ENCODE measurements at places on chromosomes 5 and 9.

DNA sequence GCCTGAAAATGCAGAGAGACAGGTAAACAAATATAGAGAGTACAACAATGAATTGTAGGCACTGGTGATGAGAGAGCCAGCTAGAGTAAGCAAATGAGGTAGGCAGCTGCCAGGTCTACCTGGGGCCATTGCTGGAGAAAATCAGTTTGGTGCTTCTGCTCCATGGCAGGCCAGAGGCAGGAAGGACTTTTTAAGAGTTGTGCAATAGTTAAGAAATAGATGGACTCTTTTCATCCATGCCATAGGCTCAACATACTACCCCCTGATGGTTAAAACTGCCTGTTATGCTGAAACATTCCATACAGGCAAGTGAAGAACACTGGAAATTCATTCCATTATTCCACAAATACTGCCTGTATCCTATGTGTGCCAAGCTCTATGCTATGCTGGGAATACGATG is 86.5 kb upstream of the CCDC112 start:
- no peaks in the 10 kb centered on the region for H3K27me3 ChIP-seq
- H3K27ac ChIP-seq = no peak overlapping the region
- no peak for DNase-seq

- H3K4me1 ChIP-seq = no peaks in the 10 kb centered on the region
- H3K27me3 ChIP-seq = no peaks in the 10 kb centered on the region
- no peaks in the 10 kb centered on the region for H3K36me3 ChIP-seq
Measured at GRCh38 chr9:228929-229695, 14.4 kb downstream of the DOCK8 start.

- H3K27ac ChIP-seq = no peak overlapping the region
- no peaks in the 10 kb centered on the region for H3K27me3 ChIP-seq
- no peak overlapping the region for H3K4me3 ChIP-seq
Measured at GRCh38 chr5:88507261-88507660, 238.6 kb upstream of the TMEM161B start.

GRCh38 chr9:95176755-95177319 is 140.7 kb downstream of the FANCC start:
- H3K36me3 ChIP-seq = no peaks in the 10 kb centered on the region
- H3K4me3 ChIP-seq = no peak overlapping the region
- DNase-seq = no peak
- H3K27ac ChIP-seq = no peak overlapping the region
- no peaks in the 10 kb centered on the region for H3K4me1 ChIP-seq
- no peaks in the 10 kb centered on the region for H3K27me3 ChIP-seq

DNA sequence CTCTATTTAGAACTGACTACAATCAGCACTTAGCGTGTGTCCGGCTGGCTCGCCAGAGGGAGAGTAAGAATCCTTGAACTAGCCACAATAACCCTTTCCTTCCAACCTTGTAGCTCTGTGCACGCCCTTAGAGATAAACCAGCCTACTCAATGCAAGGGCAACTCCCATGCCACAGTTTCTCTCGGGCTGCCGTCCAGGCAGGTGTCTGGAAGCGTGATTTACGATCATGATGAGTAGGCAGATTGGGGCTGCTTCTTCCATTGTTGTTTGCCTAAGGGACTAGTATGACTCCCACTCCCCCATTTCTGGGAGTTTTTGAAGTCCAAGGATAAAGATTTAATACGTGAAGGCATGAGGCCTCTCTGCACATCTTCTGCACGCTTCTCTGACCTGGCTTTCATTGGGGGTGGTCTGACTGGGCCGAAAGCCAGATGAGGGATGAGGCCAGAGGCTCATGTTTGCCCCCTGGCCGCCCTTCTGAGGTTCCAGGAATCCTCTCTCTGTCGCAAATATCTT is 134.0 kb upstream of the MYO10 start:
- H3K27me3 ChIP-seq = no peaks in the 10 kb centered on the region
- H3K27ac ChIP-seq = no peak overlapping the region
- peak; percentile 60 for DNase-seq
- H3K4me3 ChIP-seq = no peak overlapping the region

- no peak for DNase-seq
- no peaks in the 10 kb centered on the region for H3K4me1 ChIP-seq
- H3K27ac ChIP-seq = no peak overlapping the region
- peaks cover 43% of the 10 kb centered on the region for H3K36me3 ChIP-seq
Measured at GRCh38 chr9:2039294-2040180, 24.4 kb downstream of the SMARCA2 start.

DNA sequence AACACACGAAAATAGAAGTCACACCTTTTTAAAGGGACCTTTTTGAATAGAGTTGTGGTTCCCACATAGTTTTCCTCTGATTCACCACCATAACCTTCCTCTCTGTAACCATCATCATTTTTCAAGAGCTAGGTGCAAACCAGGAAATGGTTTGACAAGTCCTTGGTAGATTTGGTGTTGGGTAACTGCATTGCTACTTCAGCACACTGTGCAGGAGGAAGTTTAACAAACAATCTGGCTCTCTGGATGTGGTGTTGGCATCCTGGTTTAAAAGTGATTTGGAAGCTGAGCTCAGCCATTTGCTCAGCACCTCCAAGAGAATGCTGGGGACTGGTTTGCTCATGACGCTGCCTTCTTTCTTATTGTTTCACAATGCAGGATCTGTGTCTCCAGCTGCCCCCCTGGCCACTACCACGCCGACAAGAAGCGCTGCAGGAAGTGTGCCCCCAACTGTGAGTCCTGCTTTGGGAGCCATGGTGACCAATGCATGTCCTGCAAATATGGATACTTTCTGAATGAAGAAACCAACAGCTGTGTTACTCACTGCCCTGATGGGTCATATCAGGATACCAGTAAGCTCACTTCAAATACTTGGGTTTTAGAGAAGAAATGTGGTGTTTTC is 213.1 kb downstream of the RFK start:
- no peaks in the 10 kb centered on the region for H3K4me1 ChIP-seq
- H3K27me3 ChIP-seq = no peaks in the 10 kb centered on the region
- no peak overlapping the region for H3K4me3 ChIP-seq
- DNase-seq = no peak
- no peak overlapping the region for H3K27ac ChIP-seq

DNA sequence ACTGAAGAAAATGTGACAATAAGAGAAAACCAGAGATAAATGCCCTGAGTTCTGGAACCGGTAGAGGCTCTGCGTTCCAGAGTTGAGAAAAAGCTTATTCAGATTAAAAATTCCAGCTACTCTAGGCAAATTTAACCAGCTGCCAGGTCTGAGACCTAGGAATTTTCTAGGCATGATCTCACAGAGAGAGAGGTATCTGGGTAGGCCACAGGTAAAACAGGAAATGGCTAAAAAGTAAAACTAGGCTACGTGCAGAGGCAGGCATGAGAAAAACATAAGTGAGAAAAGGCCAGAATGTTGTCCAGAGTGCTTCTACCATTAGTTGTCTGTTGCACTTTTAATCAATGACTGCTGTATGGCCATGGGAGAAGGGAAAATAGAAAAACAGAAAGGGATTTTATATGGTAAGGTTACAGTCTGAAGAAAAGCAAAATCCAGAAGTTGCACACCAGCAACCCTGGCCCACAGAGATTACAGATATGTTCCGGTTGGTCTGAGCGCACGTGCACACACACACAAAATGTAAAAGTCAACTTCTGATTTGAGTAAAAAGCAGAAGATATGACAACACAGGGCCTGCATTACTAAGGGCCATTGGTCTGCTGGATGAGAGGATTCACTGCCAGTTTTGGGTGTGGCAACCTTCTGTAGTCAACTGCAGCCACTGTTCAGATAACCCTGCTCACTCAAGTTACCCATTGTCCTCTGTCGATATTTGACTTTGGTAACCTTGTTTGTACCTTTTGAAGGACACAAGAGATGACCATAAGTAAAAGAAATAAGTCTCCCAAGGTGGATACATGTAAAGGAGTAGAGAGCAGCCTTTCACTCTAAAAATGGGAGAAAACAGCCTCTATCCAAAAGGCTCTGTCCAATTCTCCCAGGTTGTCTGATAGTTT is 266.0 kb downstream of the DTWD2 start:
- no peak overlapping the region for H3K27ac ChIP-seq
- no peaks in the 10 kb centered on the region for H3K4me1 ChIP-seq
- no peak overlapping the region for H3K4me3 ChIP-seq
- no peak for DNase-seq
- H3K36me3 ChIP-seq = no peaks in the 10 kb centered on the region
- no peaks in the 10 kb centered on the region for H3K27me3 ChIP-seq

DNA sequence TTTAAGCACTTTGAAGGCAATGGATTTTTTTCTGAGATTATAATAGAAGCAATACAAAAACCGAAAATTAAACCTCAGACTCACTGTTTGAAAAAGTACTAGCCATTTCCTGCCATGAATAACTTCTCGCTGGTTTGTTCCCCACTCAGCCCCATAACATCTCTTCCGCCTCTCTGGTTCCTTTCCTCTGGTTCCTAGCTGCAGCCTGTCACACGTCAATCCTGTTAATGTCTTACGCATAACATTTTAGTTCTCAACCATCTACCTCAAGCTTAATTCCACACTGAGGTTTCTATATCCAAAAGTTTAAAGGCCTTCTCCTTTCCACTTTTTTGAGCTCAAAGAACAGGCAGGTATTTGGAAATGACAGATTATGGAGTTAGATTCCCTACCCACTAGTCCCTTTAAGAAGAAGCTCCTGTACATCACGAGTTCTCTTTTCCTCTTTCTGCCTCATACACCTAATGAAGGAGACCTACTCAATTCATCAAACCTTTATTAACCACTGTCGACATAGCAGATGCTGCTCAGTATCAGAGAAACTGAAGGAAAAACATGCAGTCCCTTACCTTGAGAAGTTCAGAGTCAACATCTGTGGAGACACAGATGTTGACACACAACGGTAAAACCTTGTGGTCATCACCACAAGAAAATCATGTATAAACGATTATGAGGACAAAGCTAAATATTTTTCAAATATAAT is 243.0 kb upstream of the PTGER4 start:
- H3K27me3 ChIP-seq = no peaks in the 10 kb centered on the region
- H3K36me3 ChIP-seq = no peaks in the 10 kb centered on the region
- H3K4me3 ChIP-seq = no peak overlapping the region
- no peak overlapping the region for H3K27ac ChIP-seq

DNA sequence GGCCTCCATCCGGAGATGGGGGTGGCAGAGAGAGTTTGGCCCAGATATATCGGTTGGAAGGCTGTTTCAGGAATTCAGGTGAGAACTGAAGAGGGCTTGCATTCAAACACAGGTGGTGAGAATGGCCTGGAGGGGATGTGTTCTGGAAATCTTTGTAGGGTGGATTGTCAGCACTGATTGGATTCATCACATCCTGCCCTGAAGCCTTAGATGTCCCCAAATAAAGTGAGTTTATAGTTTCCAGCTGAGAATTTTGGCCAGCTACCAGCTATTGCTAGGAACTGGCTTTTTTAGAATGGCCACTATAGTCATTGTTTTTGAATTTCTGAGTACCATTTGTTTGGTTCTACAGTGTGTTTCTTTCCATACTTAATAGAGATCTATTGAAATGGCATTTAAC is 46.1 kb upstream of the ANKH start:
- DNase-seq = no peak
- no peak overlapping the region for H3K4me3 ChIP-seq
- no peaks in the 10 kb centered on the region for H3K4me1 ChIP-seq
- no peaks in the 10 kb centered on the region for H3K36me3 ChIP-seq

Measured in adrenal gland (tissue), 19 donors.